ENCODE measurements at places on chromosomes 12 and 14.

GRCh38 chr12:94909663-94910062, 93.8 kb downstream of the NDUFA12 start:
- no peak for DNase-seq

GRCh38 chr12:45200491-45201043, 15.3 kb upstream of the ANO6 start:
- no peak for DNase-seq

DNA sequence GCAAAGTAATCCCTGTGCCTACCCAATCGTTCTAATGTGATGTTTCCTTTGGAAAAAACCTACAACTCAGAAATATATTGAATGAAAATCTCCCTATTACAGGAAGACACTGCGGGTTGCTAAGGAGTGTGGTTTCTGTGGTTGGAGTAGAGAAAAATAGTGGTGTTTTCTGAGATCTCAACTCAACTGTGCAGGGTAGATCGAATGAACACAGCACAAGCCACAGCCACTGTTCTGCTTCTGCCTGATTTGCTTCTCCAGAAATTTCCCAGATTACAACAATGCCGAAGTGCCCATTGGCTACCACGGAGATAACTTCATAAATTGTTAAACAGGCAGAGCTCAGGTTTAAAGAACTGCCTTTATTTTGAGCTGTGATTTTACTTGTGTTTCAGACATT, 480.4 kb downstream of the DIO2 start:
- DNase-seq, result no peak

DNA sequence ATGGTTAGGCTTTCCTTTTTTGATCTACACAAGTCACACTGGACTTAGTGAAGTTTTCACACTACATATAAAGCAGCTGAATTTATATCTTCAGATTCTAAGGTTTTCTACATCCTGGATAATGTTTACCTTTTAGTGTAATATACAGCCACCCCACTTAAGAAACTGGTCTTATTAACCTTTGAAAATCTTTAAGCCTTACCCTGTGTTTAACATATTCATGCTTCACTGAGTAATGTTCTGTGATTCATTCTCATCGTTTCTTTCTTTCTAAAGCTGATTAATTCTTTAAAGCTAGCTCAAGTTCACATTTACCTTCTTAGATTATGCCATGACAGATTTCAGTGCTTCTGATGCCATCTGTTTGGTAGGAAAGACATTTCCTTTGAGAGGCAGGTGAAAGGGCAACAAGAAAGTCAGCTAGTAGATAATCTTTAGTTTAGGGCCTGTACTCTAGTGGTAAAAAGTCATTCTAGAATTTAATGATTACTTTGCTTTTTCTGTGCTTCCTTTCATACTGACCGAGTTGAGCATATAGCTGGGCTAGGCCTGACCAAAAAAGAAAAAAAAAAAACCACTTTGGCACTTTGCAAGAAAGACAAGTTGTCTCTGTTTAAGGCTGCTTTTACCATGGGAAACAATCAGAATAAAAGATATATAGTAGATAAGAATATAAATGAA, 690.9 kb upstream of the FBXO33 start:
- DNase-seq, result peak; percentile 13

DNA sequence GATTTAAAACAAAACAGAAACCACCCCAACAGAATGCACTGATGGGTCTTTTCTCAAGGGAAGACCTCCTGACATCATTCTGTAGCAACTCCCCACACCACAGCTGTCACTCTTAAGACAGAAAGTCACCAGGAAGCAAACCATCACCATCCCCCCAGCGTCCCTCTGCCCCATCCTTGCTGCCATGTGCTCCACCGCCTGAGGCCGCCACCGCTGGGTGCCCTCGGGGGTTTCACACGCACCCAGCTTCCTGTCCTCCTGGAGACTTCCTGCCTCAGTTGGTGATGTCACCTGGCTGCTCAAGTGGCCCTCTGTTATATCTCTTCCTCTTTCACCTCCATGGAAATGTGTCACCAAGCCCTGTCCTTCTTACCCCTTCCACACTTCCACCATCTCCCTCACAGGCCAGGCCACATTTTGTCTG, 71.4 kb upstream of the GPR68 start:
- DNase-seq, result no peak
